ENCODE measurements at places on chromosomes 2 and 18.

GRCh38 chr2:95391641-95392310 is 10.7 kb upstream of the FAHD2A start:
- H3K27me3 ChIP-seq, result no peaks in the 10 kb centered on the region
- no peak overlapping the region for H3K27ac ChIP-seq
- no peak overlapping the region for H3K4me3 ChIP-seq
- peak; percentile 33 for DNase-seq
- no peaks in the 10 kb centered on the region for H3K4me1 ChIP-seq

- H3K4me1 ChIP-seq, result peaks cover under 1% of the 10 kb centered on the region
- DNase-seq, result no peak
Observed at GRCh38 chr2:212421556-212422334, 116.9 kb downstream of the ERBB4 start.

GRCh38 chr2:68279691-68280090 is 27.4 kb upstream of the PPP3R1 start:
- no peak overlapping the region for H3K4me3 ChIP-seq
- no peaks in the 10 kb centered on the region for H3K4me1 ChIP-seq
- H3K27me3 ChIP-seq, result no peaks in the 10 kb centered on the region
- DNase-seq, result no peak
- H3K27ac ChIP-seq, result no peak overlapping the region
- H3K36me3 ChIP-seq, result no peaks in the 10 kb centered on the region

DNA sequence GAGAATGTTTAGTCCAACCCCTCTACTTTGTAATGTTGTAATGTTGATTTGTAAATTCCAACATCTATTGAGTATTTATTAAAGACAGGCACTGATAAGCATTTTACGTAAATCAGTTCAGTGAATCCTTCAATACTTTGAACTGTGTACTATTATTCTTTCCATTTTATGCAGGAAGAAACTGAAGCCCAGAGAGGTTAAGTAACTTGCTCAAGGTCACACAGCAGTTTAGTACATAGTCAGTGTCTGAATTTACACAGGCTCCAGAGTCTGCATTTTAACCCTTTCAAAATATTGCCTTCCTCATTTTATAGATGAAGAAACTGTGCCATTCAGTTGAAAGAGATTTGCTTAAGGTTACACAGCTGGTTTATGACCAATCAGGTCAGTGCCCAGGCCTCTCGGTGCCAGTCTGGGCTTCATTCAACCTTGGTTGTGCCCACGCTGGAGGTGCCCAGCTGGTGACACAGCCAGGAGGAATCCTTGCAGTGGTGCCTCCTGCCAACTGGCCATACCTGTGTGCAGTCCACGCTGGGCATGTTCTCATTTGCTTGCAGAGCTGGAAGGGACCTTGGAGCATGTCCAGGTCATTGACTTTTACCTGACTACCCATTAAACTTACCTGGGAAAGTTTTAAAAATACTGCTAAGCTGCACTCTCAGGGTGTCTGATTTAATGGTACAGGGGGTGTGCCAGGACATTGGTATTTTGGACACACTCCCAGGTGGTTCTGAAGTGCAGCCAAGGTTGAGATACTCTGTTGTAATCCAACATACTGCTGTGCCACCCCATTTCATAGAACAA is 74.3 kb upstream of the CYRIA start:
- no peak for DNase-seq
- H3K4me3 ChIP-seq, result no peak overlapping the region
- peaks cover 7% of the 10 kb centered on the region for H3K4me1 ChIP-seq

DNA sequence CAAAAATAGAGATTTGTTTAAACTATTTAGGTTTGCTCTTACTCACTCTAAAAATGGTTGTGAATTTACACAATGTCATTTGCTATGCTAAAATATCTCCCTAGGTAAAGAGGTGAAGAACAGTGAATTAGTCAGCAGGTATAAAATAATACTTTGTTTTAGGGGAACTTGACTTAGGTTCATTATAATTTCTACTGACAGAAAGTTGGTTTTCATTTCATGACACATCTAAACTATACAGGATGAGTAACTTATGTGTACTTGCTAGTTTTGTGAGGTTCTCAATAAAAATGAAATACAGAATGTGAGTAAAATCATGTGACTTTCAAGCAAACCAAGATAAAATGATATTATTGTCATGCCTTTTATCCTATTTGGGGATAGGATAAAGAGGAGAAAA is 66.0 kb downstream of the DIS3L2 start:
- no peaks in the 10 kb centered on the region for H3K27me3 ChIP-seq
- DNase-seq, result no peak
- H3K4me1 ChIP-seq, result no peaks in the 10 kb centered on the region
- H3K27ac ChIP-seq, result no peak overlapping the region
- peaks cover 27% of the 10 kb centered on the region for H3K36me3 ChIP-seq

DNA sequence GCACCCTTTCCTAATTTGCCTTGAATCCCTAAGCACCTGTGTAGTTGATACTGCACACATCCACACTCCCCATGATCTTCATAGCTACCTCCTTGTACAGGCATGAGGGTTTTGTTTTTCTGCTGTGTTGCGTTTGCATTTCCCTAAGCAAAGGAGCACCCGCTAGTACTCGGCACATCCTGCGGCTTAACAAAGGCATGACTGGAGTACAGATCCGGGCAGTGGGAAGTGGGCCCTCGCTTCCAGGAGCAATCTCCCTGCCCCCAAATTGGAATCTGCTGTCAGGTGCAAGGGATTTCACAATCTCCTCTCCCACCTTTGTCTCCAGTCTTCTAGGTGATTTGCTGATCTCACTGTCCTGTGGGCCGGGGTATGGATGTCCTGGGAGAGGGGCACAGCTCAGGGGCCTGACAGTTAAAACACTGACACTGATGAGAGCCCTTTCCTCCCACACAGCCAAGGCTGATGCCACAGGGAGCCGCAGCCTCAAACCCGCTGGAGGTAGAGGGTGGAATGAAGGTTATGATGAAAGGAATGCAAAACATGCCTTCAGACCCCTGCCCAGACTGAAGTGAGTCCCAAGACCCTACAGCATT is 98.7 kb upstream of the THOC1 start:
- DNase-seq, result peak; percentile 60
- no peaks in the 10 kb centered on the region for H3K27me3 ChIP-seq
- H3K4me3 ChIP-seq, result no peak overlapping the region

DNA sequence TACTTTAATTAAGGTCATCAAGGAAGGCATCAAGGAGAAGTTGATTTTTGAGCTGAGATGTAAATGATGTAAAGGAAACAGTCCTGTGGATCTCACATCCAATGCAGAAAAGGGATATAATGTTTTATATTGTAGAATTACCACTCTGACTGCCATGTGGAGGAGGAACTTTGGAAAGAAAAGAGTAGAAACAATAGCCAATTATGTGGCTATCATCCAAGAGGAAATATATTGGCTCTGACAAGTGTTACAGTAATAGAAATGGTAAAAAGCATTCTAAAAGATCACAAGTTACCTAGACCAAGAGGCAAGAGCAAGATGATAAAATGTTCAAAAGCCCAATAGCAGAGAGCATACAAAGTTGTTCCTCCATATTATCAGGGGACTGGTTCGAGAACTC is 26.8 kb downstream of the BARD1 start:
- no peak for DNase-seq
- no peak overlapping the region for H3K4me3 ChIP-seq
- no peak overlapping the region for H3K27ac ChIP-seq
- no peaks in the 10 kb centered on the region for H3K4me1 ChIP-seq

DNA sequence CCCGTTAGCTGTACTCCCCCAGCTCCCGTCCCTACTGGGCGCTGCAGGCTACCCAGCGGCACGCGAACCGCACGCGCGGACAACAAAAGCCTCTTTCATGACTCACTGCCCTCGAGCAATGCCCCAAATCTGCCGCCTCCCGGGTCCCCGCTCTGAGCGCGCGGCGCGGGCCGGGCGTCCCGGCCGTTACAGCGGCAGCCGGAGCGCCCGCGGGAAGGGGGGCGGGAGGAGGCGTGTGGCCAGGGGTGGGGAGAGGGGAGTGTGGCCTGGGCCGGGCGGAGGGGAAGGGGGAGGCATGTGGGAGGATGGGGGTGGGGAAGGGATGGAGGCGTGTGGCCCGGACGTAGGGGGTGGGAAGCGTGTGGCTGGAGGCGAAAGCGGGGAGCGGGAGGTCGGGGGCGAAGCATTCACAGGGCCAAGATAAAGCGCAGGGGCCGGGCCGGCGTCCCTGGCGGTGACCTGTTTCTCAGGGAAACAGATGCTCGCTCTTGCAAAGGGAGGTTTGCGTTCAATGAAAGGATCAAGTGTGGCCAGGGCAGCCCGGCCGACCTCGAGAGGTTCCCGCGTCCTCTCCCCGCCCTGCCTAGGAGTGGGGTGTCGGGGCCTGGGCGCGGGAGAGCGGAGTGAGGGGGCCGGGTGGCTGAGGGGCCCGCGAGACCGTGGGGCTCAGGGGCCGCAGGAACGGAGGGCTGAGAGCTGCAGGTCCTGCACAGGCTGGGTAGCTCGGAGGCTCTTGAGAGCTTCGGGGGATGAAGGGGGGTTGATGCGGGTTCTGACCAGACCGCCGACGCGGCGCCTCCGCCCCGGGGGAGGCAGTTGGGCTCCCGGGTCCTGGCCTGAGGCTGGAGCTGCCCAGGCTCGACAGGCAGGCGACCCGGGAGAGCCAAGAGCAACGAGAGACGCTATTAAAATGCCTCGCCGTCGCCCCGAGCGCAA is 3.5 kb upstream of the NEUROD1 start:
- DNase-seq, result peak; percentile 86
- peaks cover 100% of the 10 kb centered on the region for H3K27me3 ChIP-seq
- no peak overlapping the region for H3K4me3 ChIP-seq

DNA sequence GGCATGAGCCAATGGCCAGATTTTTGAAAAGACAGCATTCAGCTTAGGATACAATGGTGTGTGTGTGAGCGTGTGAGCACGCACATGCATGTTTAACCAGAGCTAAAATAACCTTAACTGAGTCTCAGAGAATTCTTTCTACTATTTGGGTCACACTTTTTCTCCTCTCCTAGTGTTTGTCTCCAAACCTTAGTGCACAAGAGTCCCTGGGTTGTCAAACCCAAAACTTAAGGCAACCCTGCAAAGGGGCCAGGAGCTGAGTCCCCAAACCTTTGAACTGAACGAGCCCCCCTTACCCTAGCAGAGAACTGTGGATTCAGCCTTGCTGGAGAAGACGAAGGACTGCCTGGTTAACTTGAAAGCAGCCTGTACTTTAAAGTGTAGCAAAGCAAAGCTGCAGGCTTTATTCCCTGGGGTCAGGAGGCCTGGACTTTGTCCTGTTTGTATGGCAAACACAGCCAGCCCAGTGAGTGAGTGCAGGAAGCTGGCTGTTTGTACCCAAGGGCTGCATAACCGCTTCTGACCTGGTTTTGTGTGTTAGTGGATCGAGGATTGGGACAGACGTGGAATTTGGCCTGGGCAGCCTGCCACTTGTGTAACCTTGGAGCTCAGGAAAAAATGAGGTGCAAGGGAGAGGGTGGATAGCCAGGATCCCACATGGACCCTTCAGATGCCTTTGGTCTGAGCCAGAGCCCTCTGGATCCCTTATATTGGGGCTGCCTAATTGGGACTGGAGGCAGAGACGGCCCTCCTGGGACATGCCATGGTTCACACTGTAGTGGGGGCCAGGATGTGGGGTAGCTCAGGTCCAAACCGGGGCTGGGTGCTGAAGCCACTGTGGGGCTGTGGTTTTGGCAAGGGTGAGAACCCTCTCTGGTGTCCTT is 6.4 kb upstream of the PSMD1 start:
- H3K4me3 ChIP-seq, result peak overlapping the region; percentile 62
- DNase-seq, result no peak
- H3K36me3 ChIP-seq, result no peaks in the 10 kb centered on the region
- peaks cover 22% of the 10 kb centered on the region for H3K27me3 ChIP-seq
- H3K4me1 ChIP-seq, result peaks cover 13% of the 10 kb centered on the region

- no peak overlapping the region for H3K27ac ChIP-seq
- H3K36me3 ChIP-seq, result no peaks in the 10 kb centered on the region
- H3K4me1 ChIP-seq, result peaks cover 3% of the 10 kb centered on the region
- no peak overlapping the region for H3K4me3 ChIP-seq
- H3K27me3 ChIP-seq, result no peaks in the 10 kb centered on the region
- no peak for DNase-seq
Observed at GRCh38 chr18:67367540-67367939, 149.0 kb downstream of the DSEL start.

DNA sequence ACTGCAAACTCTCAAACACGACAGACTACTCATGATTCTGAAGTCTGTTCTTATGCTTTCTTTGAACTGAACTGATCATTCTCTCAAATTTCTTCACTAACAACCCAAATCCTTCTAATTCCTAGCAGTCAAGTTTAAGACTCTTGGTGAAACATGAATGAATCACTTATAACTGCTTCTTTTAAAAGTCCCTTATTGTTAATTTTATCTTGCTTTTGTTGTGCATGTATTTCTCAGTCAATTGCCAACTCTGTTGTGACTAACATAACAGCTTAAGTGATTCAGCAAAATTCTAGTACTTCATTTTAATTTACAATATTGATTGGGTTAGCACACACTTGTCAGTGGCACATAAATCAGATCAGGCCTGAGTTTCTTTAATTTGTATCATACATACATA is 357.0 kb upstream of the FSIP2 start:
- no peaks in the 10 kb centered on the region for H3K4me1 ChIP-seq
- H3K36me3 ChIP-seq, result no peaks in the 10 kb centered on the region
- H3K27me3 ChIP-seq, result no peaks in the 10 kb centered on the region
- no peak overlapping the region for H3K27ac ChIP-seq

GRCh38 chr2:61177727-61178549 is 15.9 kb downstream of the C2orf74 start:
- peak overlapping the region; percentile 81 for H3K4me3 ChIP-seq
- peaks cover 38% of the 10 kb centered on the region for H3K36me3 ChIP-seq
- DNase-seq, result peak; percentile 78
- H3K4me1 ChIP-seq, result peaks cover 22% of the 10 kb centered on the region
- no peaks in the 10 kb centered on the region for H3K27me3 ChIP-seq
- H3K27ac ChIP-seq, result peak overlapping the region; percentile 82

DNA sequence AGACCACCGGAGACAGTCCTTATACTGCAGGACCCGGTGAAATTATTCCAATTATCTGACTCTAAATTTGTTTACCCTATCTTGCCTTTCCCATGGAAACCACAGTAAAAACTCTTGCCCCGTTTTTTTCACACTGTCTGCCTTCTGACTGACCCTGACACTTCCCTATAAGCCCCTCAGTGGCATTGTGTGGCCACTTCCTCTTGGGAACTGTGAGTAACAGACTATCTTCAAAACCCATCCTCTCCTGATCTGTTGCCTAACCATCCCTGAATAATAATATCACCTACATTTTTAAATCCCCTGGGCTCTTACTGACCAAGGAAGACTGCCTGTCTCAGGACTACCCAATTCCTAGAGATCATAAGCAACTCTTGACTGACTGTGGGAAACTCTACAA is 42.6 kb upstream of the RNF152 start:
- H3K27ac ChIP-seq, result no peak overlapping the region
- no peak overlapping the region for H3K4me3 ChIP-seq
- H3K4me1 ChIP-seq, result no peaks in the 10 kb centered on the region
- no peaks in the 10 kb centered on the region for H3K36me3 ChIP-seq
- no peak for DNase-seq

All from endodermal cell (in vitro differentiated cells).